ENCODE measurements at places on chromosomes 12 and 14.

DNA sequence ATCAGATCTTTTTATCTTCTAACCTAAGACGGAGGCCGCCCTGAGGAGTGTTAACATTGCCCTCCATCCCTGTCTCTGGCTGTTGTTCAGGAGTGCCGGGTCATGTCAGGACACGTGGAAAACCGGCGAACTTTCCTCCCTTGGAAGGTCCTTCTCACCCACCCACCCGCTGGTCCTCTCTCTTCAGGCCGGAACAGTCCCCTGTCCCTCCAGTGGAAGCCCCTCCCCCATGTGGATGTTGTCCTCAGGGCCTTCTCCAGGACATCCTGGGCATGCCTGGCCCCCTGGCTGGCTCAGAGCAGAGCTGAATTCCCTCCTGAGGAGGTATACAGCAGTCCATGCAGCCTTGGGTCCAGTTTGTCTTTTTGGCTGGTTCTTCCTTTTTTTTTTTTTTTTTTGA lies 20.3 kb upstream of the ITPK1 start:
- no peak overlapping the region for H3K4me3 ChIP-seq
- H3K27me3 ChIP-seq: no peaks in the 10 kb centered on the region
- peaks cover 24% of the 10 kb centered on the region for H3K4me1 ChIP-seq
- H3K27ac ChIP-seq: peak overlapping the region; percentile 12
- no peak for DNase-seq
- no peaks in the 10 kb centered on the region for H3K36me3 ChIP-seq

GRCh38 chr14:102831163-102831804 lies 54.0 kb downstream of the TRAF3 start:
- H3K4me3 ChIP-seq: no peak overlapping the region
- no peaks in the 10 kb centered on the region for H3K27me3 ChIP-seq
- H3K4me1 ChIP-seq: no peaks in the 10 kb centered on the region
- no peaks in the 10 kb centered on the region for H3K36me3 ChIP-seq

DNA sequence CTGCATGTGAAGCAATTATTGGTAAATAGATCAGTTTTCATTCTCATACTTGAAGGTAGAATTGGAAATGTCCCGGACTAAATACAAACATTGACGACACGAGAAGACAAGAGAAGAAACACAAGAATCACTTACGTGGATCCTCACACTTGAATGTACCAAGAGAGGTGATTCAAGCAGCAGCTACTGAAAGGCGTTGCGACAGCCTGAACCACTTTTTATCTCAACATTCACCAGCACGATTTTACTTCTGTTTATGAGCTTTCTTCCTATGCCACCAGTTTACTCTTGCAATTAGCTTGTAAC lies 3.6 kb upstream of the FZD10 start:
- H3K4me1 ChIP-seq: peaks cover 30% of the 10 kb centered on the region
- no peak overlapping the region for H3K4me3 ChIP-seq
- H3K27me3 ChIP-seq: peaks cover 65% of the 10 kb centered on the region
- H3K36me3 ChIP-seq: no peaks in the 10 kb centered on the region

- no peak overlapping the region for H3K27ac ChIP-seq
- H3K27me3 ChIP-seq: no peaks in the 10 kb centered on the region
- no peaks in the 10 kb centered on the region for H3K36me3 ChIP-seq
- H3K4me3 ChIP-seq: no peak overlapping the region
- no peaks in the 10 kb centered on the region for H3K4me1 ChIP-seq
Observed at GRCh38 chr14:94919896-94920295, 150.0 kb upstream of the GSC start.

GRCh38 chr12:66959276-66959675 lies 280.4 kb upstream of the GRIP1 start:
- H3K27me3 ChIP-seq: no peaks in the 10 kb centered on the region
- no peak overlapping the region for H3K4me3 ChIP-seq
- H3K36me3 ChIP-seq: no peaks in the 10 kb centered on the region
- no peak for DNase-seq
- H3K27ac ChIP-seq: no peak overlapping the region

- no peak for DNase-seq
- H3K27me3 ChIP-seq: no peaks in the 10 kb centered on the region
- H3K4me3 ChIP-seq: no peak overlapping the region
- H3K4me1 ChIP-seq: no peaks in the 10 kb centered on the region
- no peak overlapping the region for H3K27ac ChIP-seq
Observed at GRCh38 chr14:79502751-79503148, 708.6 kb downstream of the DIO2 start.
